A673 (cell line): ENCODE measurements at places on chromosomes 7 and 10.

- peak; percentile 24 for DNase-seq
Observed at GRCh38 chr10:42836771-42837468, 54.3 kb downstream of the BMS1 start.

DNA sequence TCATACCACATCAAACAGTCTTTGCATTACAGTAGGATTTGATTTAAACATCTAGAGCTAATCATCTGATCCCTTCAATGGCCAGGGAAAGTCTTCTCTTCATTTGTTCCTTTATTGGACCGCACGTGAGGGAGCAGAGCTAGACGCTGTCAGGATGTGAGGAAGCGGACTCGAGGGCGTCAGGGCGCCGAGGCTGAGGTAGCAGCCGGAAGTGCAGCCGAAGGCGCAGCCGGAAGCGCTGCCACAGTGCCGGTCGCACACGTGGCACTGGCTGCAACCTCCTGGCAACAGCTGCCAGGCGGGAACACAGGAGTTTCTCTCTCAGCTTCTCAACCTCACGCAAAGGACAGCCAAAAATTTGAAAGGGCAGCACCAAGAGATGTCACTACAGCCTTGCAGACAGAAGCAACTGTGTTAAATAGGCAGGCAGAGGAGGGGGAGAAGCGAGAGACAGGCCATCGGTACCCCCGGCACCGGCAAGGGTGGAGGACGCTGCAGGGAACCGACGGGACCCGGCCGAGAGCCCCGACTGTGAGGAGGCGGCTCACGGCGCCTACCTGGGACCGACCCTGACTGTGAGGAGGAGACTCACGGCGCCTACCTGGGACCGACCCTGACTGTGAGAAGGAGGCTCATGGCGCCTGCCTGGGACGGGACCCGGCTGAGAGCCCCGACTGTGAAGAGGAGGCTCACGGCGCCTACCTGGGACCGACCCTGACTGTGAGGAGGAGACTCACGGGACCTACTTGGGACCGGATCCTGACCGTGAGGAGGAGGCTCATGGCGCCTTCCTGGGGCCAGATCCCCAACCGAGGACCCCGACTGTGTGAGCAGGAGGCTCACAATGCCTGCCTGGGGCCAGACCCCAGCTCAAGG is 32.3 kb downstream of the VIPR2 start:
- DNase-seq, result no peak

DNA sequence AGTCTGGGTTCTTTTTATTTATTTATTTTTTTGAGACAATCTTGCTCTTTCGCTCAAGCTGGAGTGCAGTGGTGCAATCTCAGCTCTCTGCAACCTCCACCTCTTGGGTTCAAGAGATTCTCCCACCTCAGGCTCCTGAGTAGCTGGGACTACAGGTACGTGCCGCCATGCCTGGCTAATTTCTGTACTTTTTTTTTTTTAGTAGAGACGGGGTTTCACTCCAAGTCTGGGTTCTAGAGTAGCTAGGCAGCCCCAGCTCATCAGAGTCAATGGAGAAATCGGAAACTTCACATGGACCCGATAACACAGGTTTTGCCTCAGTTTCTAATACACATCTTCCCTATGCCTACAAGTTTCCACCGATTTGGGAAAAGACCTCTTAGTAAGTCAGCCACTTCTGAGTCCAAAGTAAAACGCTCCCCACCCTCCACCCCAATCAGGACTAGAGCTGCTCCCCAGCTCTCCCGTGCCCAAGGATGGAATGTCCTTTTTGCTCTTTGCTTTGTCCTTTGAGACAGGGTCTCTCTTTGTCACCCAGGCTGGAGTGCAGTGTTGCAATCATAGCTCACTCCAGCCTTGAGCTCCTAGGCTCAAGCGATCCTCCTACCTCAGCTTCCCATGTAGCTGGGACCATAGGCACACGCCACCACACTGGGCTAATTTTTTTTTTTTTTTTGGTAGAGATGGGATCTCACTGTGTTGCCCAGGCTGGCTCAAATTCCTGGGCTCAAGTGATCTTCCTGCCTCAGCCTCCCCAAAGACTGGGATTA is 3.8 kb upstream of the SERPINE1 start:
- DNase-seq, result no peak

- no peak for DNase-seq
Observed at GRCh38 chr7:114857605-114858004, 64.3 kb upstream of the MDFIC start.

- no peak for DNase-seq
Observed at GRCh38 chr7:101911800-101912715, 94.6 kb downstream of the CUX1 start.

- DNase-seq, result no peak
Observed at GRCh38 chr7:133511252-133511651, 258.4 kb downstream of the EXOC4 start.

DNA sequence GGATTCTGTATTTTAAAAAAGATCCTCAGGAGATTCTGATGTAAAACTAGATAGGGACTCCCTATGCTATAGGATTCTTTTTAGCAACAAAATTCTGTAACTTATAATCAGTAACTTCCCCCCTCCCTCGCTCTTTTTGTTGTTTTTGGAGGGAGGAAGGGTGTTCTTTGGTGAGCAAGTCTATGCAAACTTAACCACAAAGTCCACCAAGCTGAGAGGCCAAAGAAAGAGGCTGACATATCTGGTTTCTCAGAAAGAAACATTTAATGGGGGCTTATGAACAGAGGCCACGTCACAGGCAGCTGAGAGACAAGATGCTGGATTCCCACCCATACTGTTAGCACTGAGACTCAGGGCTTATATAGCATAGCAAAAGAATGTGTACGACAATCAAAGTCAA is 14.3 kb upstream of the ABCB5 start:
- DNase-seq, result no peak

- no peak for DNase-seq
Observed at GRCh38 chr7:754531-755412, 27.7 kb upstream of the PRKAR1B start.

DNA sequence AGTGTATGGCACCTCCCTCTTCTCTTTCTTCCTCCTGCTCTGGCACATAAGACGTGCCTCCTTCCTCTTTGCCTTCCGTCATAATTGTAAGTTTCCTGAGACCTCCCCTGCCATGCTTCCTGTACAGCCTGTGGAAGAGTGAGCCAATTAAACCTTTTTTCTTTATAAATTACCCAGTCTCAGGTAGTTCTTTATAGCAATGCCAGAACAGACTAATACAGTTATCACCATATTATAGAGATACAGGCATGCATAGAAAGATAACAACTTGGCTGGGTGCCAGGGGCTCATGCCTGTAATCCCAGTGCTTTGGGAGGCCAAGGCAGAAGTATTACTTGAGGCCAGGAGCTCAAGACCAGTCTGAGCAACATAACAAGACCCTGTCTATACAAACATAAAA is 53.2 kb downstream of the GCC1 start:
- peak; percentile 33 for DNase-seq
